Liver (tissue), 10 donors: ENCODE measurements at places on chromosomes 11 and 22.

- DNase-seq, result no peak
Measured at GRCh38 chr11:133531458-133531857, 843 bp downstream of the OPCML start.

GRCh38 chr22:45296628-45297297, 12.0 kb downstream of the UPK3A start:
- no peak for DNase-seq

GRCh38 chr11:19768197-19768596, 55.6 kb downstream of the NAV2 start:
- DNase-seq, result no peak

DNA sequence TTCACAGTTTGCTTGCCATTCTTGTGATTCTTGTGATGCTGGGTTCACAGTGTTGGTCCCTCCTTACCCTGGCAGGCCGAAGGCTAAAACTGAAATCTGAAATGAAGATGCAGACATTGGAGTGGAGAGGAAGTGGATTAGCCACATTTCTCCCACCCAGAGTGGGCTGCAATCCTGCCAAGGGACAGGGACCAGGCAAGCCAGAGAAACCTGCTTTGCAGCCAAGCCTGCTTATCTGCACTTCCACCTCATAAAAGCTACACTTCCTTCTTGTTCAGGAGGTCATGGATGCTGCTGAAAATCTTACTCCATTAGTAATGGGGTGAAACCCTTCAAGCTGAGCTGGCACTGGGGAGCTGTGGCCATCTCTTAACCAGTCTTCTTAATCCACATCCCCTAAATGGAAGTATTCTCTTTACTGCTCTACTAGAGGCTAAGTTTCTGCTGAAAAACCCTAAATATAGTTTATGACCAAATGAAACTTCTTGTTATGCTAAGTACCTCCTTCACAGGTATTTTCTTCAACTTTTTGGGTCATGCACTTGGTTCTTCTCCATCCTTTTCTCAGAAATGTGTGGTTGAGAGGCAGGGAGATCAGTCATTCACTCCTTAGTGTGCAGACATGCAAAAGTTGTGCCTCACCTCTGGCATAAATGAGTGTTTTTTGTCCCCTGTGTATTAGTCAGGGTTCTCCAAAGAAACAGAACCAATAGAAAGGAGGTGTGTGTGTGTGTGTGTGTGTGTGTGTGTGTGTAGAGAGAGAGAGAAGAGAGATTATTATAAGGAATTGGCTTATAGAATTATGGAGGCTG, 133.9 kb upstream of the BMAL1 start:
- DNase-seq, result no peak

DNA sequence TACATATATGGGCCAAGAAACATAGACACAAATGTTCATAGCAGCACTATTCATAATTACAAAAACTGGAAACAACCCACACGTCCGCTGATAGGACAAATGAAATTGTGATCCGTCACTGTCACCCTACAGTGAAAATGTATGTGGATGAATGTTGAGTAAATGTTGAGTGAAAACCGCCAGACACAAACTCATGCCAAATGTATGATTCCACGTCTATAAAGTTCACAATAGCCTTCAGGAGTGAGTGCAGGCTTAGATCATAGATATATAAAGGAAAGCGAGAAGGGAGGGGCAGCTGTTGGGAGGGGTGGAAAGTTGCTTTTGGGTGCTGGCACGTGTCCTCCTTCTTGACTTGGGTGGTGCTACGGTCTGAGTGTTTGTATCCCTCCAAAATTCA, 33.6 kb downstream of the DBX1 start:
- no peak for DNase-seq

GRCh38 chr11:6553634-6554033, 49.8 kb downstream of the RRP8 start:
- DNase-seq, result no peak

- no peak for DNase-seq
Measured at GRCh38 chr22:50305923-50306566, 1.4 kb downstream of the PLXNB2 start.

DNA sequence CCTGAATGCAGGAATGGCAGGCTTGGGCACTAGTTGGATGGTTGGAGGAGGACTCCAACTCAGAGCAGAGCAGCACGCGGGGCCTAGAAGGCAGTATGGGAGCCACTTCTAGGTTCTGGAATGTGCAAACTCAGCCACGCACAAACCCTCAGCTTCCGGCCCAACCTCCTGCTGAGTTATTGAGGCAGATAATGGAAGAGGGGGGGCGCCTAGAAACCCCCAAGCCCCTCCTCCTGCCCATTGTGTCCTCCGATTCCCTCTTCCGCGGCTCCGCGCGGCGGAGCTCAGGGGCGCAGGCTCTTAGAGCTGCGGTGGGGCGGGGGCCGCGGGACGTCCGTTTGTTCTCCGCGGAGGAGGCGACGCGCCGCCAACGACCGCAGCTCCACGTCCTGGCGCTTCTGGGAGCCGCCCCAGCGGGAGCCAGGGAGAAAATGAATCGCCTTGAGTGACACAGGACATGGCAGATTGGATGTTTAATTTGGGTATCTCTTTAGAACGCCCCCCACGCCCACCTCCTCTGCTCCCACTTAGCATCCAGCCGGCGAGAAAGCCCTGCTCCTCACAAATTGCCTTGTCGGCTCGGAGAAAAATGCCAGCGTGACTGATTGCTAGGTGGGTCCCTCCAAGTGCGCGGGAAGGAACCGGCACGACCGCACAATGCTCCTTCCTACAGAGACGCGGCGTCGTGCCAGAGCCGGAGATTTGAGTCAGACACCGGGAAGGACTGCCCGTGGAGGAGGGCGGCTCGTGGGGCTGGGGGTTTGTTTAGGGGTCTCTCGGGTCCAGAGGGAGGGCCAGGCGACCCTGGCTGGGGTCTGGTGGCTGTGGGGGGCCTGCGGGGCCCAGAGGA, 144.6 kb downstream of the NECTIN1 start:
- no peak for DNase-seq

GRCh38 chr22:31291481-31292235, 630 bp downstream of the PIK3IP1 start:
- DNase-seq, result no peak

GRCh38 chr11:1222491-1223345, at the start of gene MUC5B:
Gene MUC5B, plus strand, starts transcription at chr11:1223066. Its CDS starts 58 bp downstream, at chr11:1223124.
- no peak for DNase-seq

DNA sequence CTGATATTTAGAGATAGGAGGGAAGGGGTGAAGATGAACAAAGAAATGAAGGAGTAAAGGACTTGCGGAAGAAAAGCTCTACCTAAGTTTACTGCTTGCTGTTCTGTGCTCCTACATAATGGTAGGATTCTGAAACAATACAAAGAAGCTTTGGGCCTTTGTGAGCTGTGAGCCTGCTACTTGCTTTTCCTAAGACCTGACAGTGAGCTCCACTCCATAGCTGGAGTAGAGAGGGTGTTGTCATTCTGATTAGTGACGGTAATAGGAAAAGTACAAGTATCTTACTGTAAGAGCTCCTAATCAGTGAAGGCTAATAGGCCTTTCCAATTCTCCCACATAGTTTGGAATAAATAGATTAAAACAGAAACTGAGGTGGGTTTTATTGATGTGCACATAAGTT, 75.9 kb downstream of the PARVA start:
- DNase-seq, result no peak

DNA sequence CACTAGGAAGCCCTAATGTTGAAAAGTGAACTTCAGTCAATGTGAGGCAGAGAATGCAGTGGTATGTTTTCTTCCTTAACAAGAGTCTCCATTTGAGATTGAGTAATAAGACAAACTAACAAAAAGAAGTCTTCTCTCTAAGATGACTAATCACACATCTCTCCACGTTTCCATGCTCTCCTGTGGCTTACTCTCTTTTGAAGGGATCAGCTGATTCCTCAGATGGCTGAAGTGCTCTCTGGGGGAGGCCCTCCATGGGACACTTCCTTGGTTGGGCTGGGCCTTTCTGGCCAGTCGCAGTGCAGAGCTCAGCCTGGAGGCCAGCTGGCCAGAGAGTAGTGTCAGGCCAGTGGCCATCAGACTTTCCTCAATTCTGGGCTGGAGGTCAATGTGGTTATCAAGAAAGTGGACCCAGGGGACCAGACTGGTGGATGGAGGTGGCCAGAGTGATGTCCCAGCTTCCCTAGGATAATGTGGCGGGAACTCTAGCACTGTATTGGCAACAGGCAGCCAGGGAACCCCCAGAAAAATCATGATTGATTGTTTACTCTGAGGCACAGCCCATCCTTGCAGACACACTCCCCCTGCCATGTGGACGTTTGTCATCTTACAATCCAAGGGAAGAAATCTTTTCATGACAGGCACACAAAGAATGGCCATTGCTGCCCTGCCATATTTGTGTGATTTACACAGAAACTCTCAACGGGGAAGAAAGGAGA, 14.5 kb downstream of the CSRP3 start:
- DNase-seq, result no peak

DNA sequence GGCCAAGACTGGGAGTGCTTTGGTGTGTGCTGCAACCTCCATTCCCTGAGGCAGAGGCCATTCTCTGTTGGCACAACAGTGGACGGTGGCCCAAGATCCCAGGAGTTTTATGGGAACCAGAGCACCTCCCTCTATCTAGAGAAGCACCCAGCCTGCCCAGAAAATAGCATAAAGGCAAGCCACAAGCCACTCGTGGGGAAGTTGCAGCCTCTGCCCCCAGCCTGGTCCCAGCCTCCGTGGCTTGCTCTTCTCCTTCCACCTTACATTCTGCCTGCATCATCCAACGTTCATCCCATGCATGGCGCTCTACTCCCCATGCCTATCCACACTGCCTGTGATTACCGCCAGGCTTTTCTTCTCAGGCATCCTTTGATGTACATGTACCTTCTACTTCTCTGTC, 15.8 kb downstream of the IL17RA start:
- DNase-seq, result no peak

- no peak for DNase-seq
Measured at GRCh38 chr22:50314455-50315288, 7.2 kb upstream of the PLXNB2 start.

DNA sequence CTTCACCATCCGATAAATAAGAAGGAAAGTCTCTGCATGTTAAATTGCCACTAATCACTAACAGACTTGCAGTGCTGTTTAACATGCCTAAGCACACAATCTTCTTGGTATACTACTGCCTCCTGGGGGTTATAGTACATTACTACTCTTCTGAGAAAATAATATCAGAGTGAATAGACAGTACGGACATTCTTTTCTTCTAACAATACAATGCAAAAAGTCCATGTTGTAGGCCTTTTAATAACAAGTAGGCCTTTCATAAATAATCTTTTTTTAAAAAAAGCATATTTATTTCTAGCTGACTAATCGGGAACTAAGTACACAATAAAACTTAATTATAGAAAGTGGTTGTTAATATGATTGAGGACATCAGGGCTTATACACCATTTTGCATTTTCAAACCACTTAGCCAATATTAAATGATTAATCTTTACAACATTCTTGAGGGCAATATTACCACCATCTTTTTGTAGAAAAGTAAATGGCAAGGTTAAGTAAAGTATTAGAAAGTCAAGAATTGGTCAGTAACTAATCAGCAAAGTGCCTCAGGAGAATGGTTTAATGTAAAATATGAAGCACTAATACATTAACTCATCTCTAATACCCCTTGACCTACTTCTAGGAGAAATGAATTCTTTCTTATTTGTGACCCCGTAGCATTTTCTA, 84.7 kb downstream of the TTC28 start:
- DNase-seq, result no peak

GRCh38 chr22:35638001-35638400, 10.2 kb upstream of the APOL6 start:
- DNase-seq, result no peak

DNA sequence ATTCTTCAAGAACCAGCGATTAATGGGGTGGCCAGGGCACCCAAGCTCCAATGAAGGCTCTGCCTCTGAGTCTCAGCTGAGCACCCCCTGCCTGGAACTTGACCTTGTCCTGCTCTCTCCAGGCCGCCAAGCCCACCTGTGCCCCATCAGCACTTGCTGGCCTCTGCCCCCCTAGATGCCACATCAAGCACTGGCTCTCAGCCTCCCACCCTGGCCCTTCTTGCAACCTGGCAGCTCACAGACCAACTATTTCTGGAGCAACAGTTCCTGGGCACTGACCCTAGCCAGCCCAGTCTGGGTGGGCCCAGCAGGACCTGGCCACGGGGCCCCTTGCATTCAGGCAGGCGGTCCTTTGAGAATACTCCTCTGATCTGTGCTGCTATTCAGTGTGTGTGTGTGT, 98.8 kb upstream of the PITPNB start:
- DNase-seq, result no peak

DNA sequence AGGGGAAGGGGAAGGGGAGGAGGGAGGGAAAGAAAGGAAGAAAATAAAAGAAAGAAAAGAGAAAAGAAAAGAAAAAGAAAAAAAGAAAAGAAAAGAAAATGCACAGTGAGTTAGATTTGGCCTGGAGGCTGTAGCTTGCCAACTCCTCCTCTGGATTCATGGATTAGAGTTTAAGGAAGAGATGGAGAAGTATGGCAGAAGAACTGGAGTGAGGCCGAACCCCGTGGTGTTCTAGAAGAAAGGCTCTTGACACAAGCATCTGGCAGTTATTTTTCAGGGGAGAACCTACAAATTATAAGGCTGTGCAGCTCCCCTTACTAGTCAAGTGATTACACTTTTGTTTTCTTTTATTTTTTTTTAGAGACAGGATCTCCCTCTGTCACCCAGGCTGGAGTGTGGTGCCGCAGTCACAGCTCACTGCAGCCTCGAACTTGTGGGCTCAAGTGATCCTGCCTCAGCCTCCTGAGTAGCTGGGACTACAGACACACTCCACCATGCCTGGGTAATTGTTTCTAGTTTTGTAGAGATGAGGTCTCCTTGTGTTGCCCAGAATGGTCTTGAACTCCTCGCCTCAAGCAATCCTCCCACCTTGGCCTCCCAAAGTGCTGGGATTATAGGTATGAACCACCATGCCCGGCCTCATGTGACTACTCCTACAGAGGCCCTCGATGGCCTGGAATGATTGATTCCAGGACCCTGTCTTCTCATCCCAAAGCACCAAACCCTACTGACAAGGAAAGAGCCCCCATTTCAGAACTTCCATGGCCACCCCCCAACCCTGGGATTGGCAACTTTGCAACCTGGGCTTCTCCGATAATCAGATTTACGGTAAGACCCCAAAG, 19.5 kb downstream of the ZNF74 start:
- DNase-seq, result no peak

DNA sequence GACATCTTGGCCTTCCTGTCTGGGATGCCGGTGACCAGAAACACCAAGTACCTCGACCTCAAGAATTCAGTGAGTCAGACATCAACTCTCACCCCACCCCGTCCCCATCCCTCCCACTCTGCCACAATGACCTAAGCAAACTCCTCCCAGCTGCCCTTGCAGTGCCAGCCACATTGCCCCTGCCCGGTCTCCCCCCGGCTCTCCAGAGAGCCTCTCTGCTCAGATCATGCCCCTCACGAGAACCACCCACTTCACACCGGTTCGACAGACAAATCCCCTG, 23.6 kb upstream of the MYRF start:
- no peak for DNase-seq
